ENCODE measurements at places on chromosomes 1 and 21.

DNA sequence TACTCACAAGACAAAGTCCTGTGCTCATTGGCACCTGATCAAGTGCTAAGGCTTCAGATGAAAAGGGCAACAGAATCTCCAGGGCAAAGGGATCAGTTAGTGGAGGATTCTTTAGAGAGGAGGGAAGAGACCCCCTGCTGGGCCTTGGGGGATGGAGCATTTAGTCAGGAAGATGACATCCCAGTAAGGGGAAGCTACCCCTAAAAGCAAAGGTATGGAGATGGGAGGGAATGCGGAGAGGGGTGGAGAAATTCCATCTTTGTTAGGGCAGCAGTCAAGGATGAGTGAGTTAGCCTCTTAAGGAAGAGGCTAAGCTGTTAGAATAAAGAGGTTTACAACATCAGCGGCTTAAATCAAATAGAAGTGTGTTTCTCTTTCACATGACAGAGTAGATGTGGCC is 67.4 kb downstream of the ST6GALNAC3 start:
- DNase-seq, result no peak

GRCh38 chr1:24969596-24970398 is 39.7 kb upstream of the RUNX3 start:
- DNase-seq, result no peak

- DNase-seq, result no peak
Measured at GRCh38 chr1:44988531-44989156, 2.2 kb upstream of the EIF2B3 start.

DNA sequence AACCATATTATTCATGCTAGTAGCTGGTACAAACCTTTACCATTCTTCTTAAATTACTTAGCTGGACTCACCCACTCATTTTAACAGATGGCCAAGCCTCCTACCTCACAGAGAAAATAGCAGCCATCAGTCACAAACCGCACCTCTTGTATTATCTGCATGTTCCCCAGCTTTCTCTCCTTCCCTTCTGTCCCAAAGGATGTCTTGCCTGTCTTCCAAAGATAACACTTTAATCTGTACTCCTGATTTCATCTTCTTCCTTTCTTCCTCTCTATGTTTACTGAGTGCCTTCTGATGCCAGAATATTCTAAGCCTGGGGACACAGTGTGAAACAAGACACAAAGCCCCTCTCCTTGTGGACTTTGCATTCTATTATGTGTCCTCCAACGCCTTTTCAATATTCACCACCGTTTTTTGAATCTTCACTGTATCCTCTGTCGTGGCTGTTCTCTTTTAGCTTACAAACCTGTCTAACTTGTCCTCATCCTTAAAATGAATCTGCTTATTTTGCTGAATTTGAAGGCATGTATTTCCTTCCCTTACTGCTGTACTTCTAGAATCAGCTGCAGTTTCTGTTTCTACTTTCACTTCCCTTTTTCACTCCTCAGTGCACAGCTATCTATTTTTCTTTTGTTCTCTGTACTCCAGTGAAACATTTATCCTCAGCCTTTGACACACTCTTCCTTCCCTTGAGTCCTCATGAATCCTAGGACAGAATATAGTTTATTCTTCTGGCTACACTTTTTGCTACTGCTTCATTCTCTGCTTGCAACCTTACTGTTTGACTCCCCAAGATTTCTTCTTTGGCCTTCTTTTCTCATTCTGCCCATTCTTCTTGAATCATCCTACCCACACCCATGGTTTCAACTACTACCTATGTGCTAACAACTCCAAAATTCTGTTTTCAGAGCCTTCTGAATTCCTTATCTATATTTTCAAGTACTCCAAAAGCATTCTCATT is 216.9 kb upstream of the SAMSN1 start:
- DNase-seq, result no peak

DNA sequence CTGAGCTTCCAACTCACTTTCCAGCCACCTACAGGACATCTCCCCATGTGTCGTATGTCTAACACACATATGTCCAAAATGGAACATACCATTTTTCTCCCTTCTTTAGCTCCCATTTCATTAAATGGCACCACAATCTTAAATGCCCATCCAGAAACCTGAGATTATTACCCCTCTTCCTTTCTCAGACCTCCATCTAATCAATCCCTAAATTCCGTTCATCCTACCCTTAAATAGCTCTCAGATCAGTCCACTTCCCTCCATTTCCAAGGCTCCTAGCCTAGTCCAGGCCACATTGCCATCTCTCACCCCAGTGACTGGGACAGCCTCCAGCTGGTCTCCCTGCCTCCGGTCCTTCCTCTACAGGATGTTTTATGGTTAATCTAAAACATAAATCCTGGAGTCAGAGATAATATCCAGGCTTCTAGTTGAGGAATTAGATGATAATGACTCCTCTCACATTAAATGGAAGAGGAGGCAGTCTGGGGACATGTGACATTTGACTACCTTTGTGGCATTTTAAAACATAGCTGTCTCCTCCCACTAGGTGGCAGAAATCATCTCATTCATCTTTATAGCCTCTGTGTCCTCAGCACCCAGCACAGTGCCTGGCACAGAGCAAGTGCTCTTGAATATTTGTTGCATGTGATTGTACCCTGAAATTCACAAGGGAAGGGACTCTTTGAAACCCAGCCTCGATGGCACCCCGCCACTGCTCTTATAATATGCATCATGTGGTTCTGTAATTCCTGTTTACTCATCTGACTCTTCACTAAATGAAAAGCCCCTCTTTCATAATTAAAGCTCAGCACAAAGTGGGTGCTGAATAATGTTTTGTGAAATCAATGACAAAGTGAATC is 102.3 kb downstream of the TMEM53 start:
- DNase-seq, result peak; percentile 7

- no peak for DNase-seq
Measured at GRCh38 chr1:225931270-225932136, 7.5 kb upstream of the PYCR2 start.

DNA sequence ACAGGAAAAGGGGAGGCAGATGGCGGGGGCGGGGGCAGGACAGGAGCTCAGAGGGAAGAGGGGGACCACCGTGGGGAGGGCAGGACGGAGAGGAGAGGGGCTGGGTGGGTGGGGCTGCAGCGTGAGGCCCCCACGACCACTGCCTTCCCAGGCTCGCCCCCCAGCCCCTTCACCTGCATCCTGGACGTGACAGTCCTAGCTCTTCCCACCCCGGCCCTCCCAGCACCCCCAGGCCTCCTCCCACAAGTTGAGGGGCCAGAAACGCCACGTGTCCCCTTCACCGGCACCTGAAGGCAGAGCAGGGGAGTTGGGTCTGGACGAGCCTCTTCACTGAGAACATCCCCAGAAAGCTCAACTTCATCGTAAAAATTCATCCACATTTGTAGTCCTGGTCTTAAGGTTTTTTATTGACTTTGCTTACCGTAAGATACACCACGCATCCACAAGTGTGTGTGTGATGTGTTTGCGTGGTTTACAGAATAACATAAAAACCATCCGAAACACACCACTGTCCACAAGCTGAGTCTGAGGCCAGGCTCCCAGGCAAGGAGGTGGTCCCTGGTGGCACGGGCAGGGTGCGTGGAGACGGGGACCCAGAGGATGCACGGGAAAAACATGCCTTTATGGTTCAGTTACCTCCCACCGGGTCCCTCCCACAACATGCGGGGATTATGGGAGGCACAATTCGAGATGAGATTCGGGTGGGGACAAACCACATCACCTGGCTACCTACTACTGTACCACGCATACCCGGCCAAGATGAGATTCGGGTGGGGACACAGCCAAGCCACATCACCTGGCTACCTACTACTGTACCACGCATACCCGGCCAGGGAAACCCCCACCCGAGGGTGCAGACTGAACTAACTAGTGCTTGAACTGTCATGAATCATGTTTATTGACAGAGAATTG is 13.9 kb upstream of the COL18A1 start:
- no peak for DNase-seq

DNA sequence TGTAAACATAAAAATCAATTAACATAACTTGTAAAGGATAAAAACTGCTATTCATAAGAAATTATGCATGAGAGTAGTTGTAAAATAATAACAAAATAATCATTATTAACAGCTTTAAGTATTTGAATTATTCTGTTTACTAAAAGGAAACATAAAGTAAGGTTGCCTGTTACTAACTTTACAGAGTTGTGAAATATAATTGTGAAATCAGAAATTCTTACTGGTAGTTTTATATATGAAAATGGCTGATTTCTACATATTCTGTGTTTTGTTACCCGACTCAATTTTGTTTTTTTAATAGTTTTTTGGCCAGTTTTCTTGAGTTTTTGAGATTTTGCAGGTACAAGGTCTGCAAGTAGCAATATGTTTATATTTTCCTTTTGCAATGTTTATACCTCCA is 27.8 kb downstream of the FNBP1L start:
- no peak for DNase-seq

DNA sequence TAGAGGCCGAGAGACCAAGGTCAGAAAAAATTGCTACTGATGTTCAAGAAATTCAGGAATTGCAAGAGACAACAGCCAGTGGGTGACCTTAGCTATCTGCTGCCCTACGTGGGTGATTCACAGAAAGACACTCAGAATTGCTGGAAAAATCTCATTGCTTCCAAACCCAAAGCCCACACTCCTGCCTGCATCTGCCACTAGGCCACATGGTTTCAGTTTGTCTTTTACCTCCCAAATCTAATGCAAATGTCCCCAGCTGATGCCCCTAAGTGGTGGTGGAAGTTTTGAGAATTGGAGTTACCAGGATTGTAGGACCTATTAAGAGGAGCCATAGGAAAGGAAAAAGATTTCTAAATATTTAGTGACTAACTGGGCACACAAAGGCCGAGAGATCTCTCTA is 341.5 kb upstream of the CHRM3 start:
- no peak for DNase-seq

DNA sequence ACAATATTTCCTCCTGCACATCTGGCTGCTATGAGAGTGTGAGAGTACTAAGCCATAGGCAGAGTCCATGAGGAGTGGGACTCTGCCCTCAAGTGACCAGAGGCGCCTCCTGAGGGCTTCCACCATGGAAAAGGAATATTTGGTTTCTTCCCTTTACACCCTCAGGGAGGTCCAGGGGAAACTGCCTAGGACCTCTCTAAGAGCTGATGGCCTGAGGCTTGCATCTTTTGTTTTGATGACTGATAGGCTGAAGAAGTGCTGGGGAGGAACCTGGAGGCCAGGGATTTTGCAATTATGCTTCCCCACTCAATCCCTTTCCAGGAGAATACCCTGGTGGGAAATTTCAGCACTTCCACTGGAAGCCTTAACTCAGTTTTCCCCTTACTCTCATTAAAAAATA is 111.0 kb downstream of the PBX1 start:
- DNase-seq, result no peak
